ENCODE measurements at places on chromosomes 11 and 22. TPM values are rescaled to one million over a fixed set of nuclear protein-coding genes. Genes with fewer than 3 reads are reported as not detected.

GRCh38 chr22:38755155-38755910 lies 465 bp downstream of the SUN2 start:
- H3K27me3 ChIP-seq, result no peaks in the 10 kb centered on the region
- peak; percentile 88 for DNase-seq
- H3K4me3 ChIP-seq, result peak overlapping the region; percentile 93
- H3K4me1 ChIP-seq, result peaks cover 7% of the 10 kb centered on the region
- H3K36me3 ChIP-seq, result peaks cover 18% of the 10 kb centered on the region

The KRTAP5-2 gene
- not detected for total RNA-seq

The RIMBP3C gene
- 0.05 TPM for total RNA-seq

The PSMD13 gene
- total RNA-seq, result 50.8 TPM

- H3K27me3 ChIP-seq, result no peaks in the 10 kb centered on the region
- no peak overlapping the region for H3K4me3 ChIP-seq
- H3K36me3 ChIP-seq, result peaks cover 45% of the 10 kb centered on the region
Measured at GRCh38 chr11:85976525-85976924, 92.4 kb downstream of the PICALM start.

GRCh38 chr11:44831605-44832394 lies 105.0 kb downstream of the TSPAN18 start:
- no peak overlapping the region for H3K4me3 ChIP-seq
- no peaks in the 10 kb centered on the region for H3K36me3 ChIP-seq
- DNase-seq, result no peak
- H3K27ac ChIP-seq, result no peak overlapping the region
- no peaks in the 10 kb centered on the region for H3K27me3 ChIP-seq

DNA sequence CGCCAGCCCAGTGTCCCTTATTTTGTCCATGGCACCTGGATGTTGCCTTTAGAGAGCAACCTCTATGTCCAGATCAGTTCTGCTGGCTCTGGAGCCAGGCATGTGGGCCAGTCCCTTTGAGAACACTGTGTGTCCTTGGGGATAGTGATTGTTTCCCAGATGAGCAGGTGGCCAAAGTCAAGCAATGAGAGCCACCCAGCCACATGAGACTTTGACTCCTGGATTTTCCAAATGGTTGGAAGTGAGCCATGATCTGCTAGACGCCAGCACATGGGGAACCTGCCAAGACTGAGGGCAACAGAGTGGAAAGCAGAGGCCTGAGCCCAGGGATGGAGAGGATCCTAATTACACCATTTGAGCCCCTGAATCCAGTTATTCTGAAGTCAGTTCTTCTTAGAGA lies 479.8 kb downstream of the OPCML start:
- H3K4me1 ChIP-seq, result peaks cover 20% of the 10 kb centered on the region
- no peak overlapping the region for H3K27ac ChIP-seq
- H3K36me3 ChIP-seq, result no peaks in the 10 kb centered on the region
- DNase-seq, result no peak
- H3K4me3 ChIP-seq, result no peak overlapping the region

- H3K27me3 ChIP-seq, result no peaks in the 10 kb centered on the region
- no peak for DNase-seq
- H3K36me3 ChIP-seq, result no peaks in the 10 kb centered on the region
- H3K4me1 ChIP-seq, result peaks cover 23% of the 10 kb centered on the region
- H3K4me3 ChIP-seq, result no peak overlapping the region
- no peak overlapping the region for H3K27ac ChIP-seq
Measured at GRCh38 chr11:116804001-116804400, 12.3 kb upstream of the APOA5 start.

DNA sequence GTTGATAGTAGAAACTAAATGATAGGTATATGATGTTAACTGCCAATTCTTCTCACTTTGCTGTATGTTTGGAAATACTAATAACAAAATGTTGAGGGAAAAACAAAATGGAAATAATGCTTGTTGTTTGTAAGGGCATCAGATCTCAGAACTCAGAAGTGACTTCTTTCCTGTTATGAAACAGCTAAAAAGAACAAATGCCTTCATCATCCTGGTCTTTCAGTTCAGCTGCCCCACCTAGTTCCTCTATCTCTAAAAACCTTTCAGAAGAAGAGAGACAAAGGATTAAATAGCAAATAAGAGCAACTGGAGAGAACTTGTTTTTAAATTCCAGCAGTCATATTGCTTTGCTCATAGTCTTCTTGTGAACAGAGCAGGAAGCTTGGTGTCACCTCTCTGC lies 345.3 kb upstream of the NCAM1 start:
- DNase-seq, result no peak
- H3K27me3 ChIP-seq, result no peaks in the 10 kb centered on the region
- H3K4me3 ChIP-seq, result no peak overlapping the region

DNA sequence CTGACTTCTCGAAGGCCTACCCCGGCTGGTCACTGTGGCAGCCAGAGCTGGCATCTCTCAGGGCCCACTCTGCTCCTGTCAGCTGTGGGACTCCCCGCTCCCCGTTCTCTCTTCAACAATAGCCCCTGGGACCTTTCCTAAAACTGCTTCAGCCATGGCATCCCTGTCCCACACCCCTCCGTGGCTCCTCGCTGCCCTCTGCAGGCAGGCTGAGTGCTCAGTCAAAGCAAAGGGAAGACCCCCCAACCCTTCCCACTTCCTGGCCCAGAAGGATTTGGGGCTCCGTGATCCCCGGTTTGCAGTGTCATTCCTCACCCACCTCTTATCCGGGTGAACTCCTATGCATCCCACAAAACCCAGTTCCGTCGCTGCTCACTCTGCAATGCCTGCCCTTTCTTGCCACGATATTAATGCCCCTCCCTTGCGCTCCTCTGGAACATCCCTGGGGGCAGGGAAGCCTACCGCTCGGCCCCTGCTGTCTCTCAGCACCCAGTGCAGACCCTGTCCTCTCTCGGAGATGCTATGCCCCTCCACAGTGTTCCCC lies 1.6 kb upstream of the TH start:
- no peak overlapping the region for H3K4me3 ChIP-seq
- H3K4me1 ChIP-seq, result no peaks in the 10 kb centered on the region
- DNase-seq, result no peak

The ABCG4 gene
- 0.05 TPM for total RNA-seq

DNA sequence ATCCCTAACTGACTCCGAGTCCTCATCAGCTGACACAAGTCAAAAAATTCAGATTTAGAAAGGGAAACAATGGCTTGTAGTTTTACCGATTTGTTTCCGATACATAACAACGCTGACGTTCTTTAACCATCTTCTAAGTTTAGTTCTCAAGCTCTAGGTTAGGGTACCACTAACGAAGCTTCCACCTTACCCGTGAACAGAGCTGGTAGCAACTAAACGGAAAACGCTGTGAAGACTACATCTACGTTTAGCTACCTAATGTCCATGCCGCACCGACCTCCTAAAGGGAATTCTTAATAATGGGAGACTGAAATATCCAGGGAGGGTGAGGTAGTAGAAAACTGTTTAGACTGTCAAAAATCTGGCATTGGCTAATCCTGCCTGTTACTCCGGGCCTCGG lies 1.0 kb downstream of the NUP98 start:
- peak overlapping the region; percentile 89 for H3K27ac ChIP-seq
- no peak for DNase-seq
- peak overlapping the region; percentile 88 for H3K4me3 ChIP-seq
- peaks cover 24% of the 10 kb centered on the region for H3K4me1 ChIP-seq
- H3K27me3 ChIP-seq, result no peaks in the 10 kb centered on the region
- H3K36me3 ChIP-seq, result peaks cover 6% of the 10 kb centered on the region

The RTN4R gene
- 1.1 TPM for total RNA-seq

The KRTAP5-4 gene
- not detected for total RNA-seq

GRCh38 chr22:19525666-19526065 lies 1.5 kb upstream of the CLDN5 start:
- peaks cover 5% of the 10 kb centered on the region for H3K27me3 ChIP-seq
- H3K4me1 ChIP-seq, result peaks cover 10% of the 10 kb centered on the region
- peak overlapping the region; percentile 18 for H3K27ac ChIP-seq
- H3K36me3 ChIP-seq, result no peaks in the 10 kb centered on the region

The ABCC8 gene
- 0.25 TPM for total RNA-seq

GRCh38 chr22:18935889-18936529 lies at the start of gene PRODH:
Gene PRODH (minus strand): TSS chr22:18936293. CDS start chr22:18936287, 6 bp downstream.
- no peak within 1 kb of the TSS for H3K27ac ChIP-seq
- no peaks in the 10 kb centered on the region for H3K27me3 ChIP-seq
- H3K4me1 ChIP-seq, result no peaks in the 10 kb centered on the region
- H3K4me3 ChIP-seq, result no peak within 1 kb of the TSS

DNA sequence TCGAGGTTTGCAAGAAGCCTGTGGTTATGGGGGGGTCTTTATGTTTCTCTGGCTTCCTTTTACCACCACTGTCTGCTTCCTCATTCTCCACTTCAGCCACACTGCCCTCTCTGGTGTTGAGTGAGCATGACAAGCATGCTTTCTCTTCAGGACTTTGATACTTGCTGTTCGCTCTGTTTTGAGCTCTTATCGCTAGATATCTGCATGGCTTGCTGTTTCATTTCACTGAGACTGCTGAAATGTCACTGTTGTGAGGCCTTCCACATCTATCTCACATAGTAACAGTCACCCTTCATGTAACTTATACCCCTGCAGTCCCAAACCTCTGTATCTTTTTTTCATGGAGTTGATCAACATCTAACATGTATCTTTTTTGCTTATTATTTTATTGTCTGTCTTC lies 59.8 kb downstream of the TMEM135 start:
- no peak overlapping the region for H3K4me3 ChIP-seq
- H3K27ac ChIP-seq, result peak overlapping the region; percentile 5
- H3K4me1 ChIP-seq, result peaks cover 6% of the 10 kb centered on the region

- H3K36me3 ChIP-seq, result no peaks in the 10 kb centered on the region
- H3K27ac ChIP-seq, result peak overlapping the region; percentile 37
- DNase-seq, result no peak
- H3K27me3 ChIP-seq, result no peaks in the 10 kb centered on the region
- no peak overlapping the region for H3K4me3 ChIP-seq
Measured at GRCh38 chr22:24145446-24146193, 35.7 kb upstream of the SUSD2 start.

DNA sequence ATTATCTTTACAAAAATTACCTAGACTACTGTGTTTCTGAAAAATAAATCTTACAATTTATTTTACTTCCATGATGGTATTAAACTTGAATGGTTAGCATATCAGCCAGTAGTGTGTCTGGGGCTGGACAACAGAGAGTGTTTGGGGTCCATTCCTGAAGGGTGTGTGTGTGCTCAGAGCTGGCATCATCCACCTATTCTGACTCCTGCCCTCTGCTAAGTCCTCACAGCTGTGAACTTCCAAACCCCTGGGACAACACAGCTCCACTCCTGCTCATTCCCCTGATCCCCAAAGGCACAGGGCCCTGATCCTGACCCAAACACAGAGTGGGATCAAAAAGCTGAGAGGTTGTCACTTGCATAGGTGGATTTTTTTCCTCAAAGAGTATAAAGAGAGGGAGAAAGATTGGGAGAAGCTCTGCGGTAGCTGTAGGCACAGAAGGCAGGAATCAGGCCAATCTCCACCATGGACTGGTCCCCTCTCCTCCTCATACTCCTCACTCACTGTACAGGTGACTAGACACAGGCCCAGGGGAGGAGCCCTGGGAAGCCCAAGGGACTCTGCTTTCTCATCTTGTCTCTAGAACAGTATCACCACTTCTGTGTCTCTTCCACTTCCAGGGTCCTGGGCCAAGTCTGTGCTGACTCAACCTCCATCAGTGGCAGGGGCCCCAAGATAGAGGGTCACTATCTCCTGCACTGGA lies 55.7 kb upstream of the TOP3B start:
- no peak overlapping the region for H3K4me3 ChIP-seq
- H3K4me1 ChIP-seq, result no peaks in the 10 kb centered on the region
- no peaks in the 10 kb centered on the region for H3K27me3 ChIP-seq
- no peak overlapping the region for H3K27ac ChIP-seq
- H3K36me3 ChIP-seq, result no peaks in the 10 kb centered on the region
- no peak for DNase-seq

The KLHL35 gene
- not detected for total RNA-seq

DNA sequence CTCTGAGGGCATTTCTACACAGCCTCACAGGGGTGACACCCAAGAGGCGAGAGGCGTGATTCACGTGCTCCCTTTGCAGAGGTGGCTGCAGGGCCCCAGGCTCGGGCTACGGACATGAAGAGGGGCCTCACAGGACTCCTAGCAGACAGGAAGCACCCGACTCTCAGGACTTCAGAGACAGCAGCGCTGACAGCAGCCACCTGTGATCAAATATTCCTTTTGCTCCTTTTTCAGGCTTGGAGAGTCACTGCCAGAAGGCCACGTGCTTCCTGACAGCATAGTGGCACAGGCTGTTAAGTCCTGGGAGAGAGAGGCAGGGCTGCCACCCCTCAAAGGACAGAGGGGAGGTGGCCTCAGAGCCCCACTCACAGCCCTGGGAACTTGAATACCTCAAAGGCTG lies 348.9 kb downstream of the CADM1 start:
- H3K4me3 ChIP-seq, result no peak overlapping the region
- no peak for DNase-seq
- no peaks in the 10 kb centered on the region for H3K27me3 ChIP-seq
- no peaks in the 10 kb centered on the region for H3K36me3 ChIP-seq

The TSSK2 gene
- total RNA-seq, result 0.08 TPM
